ENCODE measurements at places on chromosomes 5 and 9. TPM values are rescaled to one million over a fixed set of nuclear protein-coding genes. Genes with fewer than 3 reads are reported as not detected.

DNA sequence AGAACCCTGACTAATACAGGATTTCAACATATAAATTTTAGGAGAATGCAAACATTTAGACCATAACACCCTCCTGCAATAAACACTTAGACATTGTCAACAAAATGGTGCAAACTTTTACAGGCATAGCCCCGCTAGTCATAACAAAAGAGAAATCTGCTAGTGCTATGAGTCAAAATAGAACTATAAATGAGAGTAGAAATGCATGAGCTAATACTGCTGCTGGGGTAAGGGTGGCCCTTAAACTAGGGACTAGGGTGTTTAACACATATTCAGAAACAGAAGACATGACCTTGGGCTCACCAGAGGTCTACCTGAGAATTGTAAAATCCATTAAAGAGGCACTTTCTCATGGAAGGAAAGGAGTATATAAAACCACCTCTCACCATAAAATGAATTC is 131.6 kb downstream of the TLR4 start:
- no peak for DNase-seq
- H3K4me3 ChIP-seq = no peak overlapping the region
- no peak overlapping the region for H3K27ac ChIP-seq
- no peaks in the 10 kb centered on the region for H3K4me1 ChIP-seq
- H3K27me3 ChIP-seq = no peaks in the 10 kb centered on the region

DNA sequence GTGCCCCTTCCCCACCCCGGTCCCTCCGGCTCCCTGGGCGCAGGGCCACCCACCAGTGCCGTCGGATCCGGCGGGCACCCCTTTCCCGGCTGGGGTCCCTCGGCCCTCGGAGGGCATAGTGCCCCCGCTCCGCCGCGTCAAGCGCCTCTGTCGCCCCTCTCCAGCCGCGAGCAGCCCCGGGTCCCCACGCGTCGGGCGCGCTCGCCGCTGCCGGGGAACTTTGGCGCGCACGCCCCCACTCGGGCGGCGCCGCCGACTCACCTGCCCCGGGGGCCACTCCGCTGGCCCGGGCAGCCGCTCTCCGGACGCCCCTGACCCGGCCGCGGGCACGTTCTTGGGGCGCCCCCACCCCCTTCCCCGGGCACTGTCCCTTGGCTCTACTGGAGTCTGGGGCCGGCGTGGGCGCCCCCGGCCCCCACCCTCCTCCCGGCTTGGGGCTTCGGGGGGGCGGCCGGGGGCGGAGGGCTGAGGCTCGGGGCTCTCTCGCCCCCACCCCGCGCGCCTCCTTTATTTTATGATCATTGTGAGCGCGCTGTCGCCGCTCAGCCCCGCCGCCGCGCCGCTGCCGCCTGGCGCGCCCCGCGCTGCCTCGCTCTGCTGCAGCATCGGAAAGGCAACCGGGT is 1.1 kb upstream of the FAM78A start:
- H3K4me3 ChIP-seq = peak overlapping the region; percentile 80
- H3K27me3 ChIP-seq = peaks cover under 1% of the 10 kb centered on the region
- DNase-seq = no peak
- no peaks in the 10 kb centered on the region for H3K36me3 ChIP-seq

GRCh38 chr9:123715258-123715657 is 214.7 kb downstream of the DENND1A start:
- H3K36me3 ChIP-seq = no peaks in the 10 kb centered on the region
- H3K27ac ChIP-seq = no peak overlapping the region
- no peak overlapping the region for H3K4me3 ChIP-seq
- no peaks in the 10 kb centered on the region for H3K4me1 ChIP-seq
- no peaks in the 10 kb centered on the region for H3K27me3 ChIP-seq

INSL4 gene
- total RNA-seq = not detected

WNK2 gene
- 11.5 TPM for total RNA-seq
